ENCODE measurements at places on chromosomes 6 and 20.

GRCh38 chr6:26327450-26328264, 37.3 kb upstream of the BTN3A2 start:
- peak; percentile 35 for DNase-seq

GRCh38 chr6:168496997-168497331, 56.0 kb downstream of the SMOC2 start:
- DNase-seq: no peak

DNA sequence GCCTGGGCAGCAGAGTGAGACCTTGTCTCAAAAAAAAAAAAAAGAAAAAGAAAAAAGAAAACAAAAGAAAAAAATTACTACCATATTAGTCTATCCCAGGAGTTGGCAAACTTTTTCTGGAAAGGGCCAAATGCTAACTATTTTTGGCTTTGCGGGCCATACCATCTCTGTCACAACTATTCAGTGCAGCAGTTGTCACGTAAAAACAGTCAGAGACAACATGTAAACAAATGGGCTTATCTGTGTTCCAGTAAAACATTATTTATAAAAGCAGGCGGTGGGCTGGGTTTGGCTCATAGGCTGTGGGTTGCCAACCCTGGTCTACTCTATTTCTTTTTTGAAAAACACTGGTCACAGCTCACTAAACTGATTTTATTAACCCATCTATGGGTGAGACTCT, 53.4 kb downstream of the EYA2 start:
- no peak for DNase-seq

GRCh38 chr6:88165844-88166492, at the start of gene CNR1:
TSS of gene CNR1 (minus strand) at chr6:88166347. CDS start at chr6:88145274, 21,073 bp downstream.
- DNase-seq: no peak

DNA sequence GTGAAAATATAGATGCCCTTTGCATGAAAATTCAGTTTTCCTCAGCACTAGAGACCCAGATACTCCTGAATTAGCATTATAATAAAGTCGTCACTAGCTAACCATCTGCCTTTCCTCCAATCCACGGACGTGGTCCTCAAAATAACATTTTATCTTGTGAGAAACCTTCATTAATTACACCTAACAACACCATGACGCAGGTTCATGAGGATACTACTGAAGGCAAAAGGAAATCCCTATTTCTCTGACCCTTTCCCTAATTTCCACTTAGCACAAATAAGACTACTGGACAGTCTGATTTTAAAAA, 1.3 kb upstream of the PNISR start:
- DNase-seq: no peak
